Osteoblast (primary cell): ENCODE measurements at places on chromosomes 7 and 10. TPM values are rescaled to one million over a fixed set of nuclear protein-coding genes. Genes with fewer than 3 reads are reported as not detected.

Gene CYP2E1
- 1.5 and 1.8 TPM in 2 replicates for total RNA-seq

Gene AGAP5
- 3.5 and 4.0 TPM in 2 replicates for total RNA-seq

Gene EPHB4
- total RNA-seq: 41.8 and 47.0 TPM in 2 replicates

Gene LIPM
- not detected in 2 replicates for total RNA-seq

Gene ICA1
- total RNA-seq: 1.2 and 2.2 TPM in 2 replicates

Gene LEP
- under 0.01 and 0.36 TPM in 2 replicates for total RNA-seq

Gene GPR146
- total RNA-seq: 3.5 and 5.1 TPM in 2 replicates

Gene FKBP14
- 40.9 and 44.2 TPM in 2 replicates for total RNA-seq

Gene PUS7
- total RNA-seq: 20.0 and 22.4 TPM in 2 replicates

Gene NRAP
- not detected in 2 replicates for total RNA-seq

Gene SRGN
- total RNA-seq: 344 and 474 TPM in 2 replicates

Gene GAD2
- total RNA-seq: not detected in 2 replicates

Gene RTKN2
- total RNA-seq: 7.7 and 8.0 TPM in 2 replicates

Gene OR2A5
- not detected in 2 replicates for total RNA-seq

Gene OR2A42
- under 0.01 TPM in 1 of 2 replicates, not detected in the other for total RNA-seq

Gene FAM25A
- total RNA-seq: not detected in 2 replicates

Gene PPIA
- total RNA-seq: 1,505 and 1,612 TPM in 2 replicates

Gene ORC5
- 22.1 and 25.6 TPM in 2 replicates for total RNA-seq

Gene LIPN
- total RNA-seq: not detected in 2 replicates

Gene TSPAN33
- under 0.01 and 0.36 TPM in 2 replicates for total RNA-seq

Gene SEMA3C
- 388 and 421 TPM in 2 replicates for total RNA-seq

Gene ITGB8
- 30.9 and 35.1 TPM in 2 replicates for total RNA-seq

Gene EFCAB10
- total RNA-seq: under 0.01 TPM in 1 of 2 replicates, not detected in the other

Gene SRI
- 66.3 and 77.1 TPM in 2 replicates for total RNA-seq

Gene NUTM2D
- total RNA-seq: 1.5 and 1.8 TPM in 2 replicates

Gene PTPN20
- total RNA-seq: 8.0 and 9.1 TPM in 2 replicates

Gene ACSM6
- not detected in 2 replicates for total RNA-seq

Gene RADIL
- 0.29 and 1.1 TPM in 2 replicates for total RNA-seq

Gene KNDC1
- total RNA-seq: under 0.01 TPM in 1 of 2 replicates, not detected in the other

Gene PRR15
- 1.1 and 1.2 TPM in 2 replicates for total RNA-seq

Gene IL6
- 37.4 and 52.8 TPM in 2 replicates for total RNA-seq

Gene MMD2
- not detected in 2 replicates for total RNA-seq

Gene NRG3
- total RNA-seq: not detected in 2 replicates

Gene OPN4
- not detected in 2 replicates for total RNA-seq

Gene CC2D2B
- 0.36 and 0.88 TPM in 2 replicates for total RNA-seq

Gene IDI2
- total RNA-seq: not detected in 2 replicates

Gene HACD1
- 26.8 and 30.0 TPM in 2 replicates for total RNA-seq

Gene CTAGE4
- total RNA-seq: 0.36 and 2.4 TPM in 2 replicates

Gene THNSL1
- total RNA-seq: 2.9 and 3.2 TPM in 2 replicates

Gene CNNM1
- total RNA-seq: 0.29 and 0.36 TPM in 2 replicates

Gene ARID5B
- 88.4 and 94.1 TPM in 2 replicates for total RNA-seq

Gene ADAM12
- total RNA-seq: 345 and 361 TPM in 2 replicates

Gene TFR2
- total RNA-seq: under 0.01 and 0.29 TPM in 2 replicates

Gene STEAP1B
- 31.8 and 40.4 TPM in 2 replicates for total RNA-seq

Gene MYH16
- under 0.01 TPM in 1 of 2 replicates, not detected in the other for total RNA-seq

Gene NEURL1
- total RNA-seq: under 0.01 TPM in 1 of 2 replicates, not detected in the other

Gene PGAM1
- 256 and 330 TPM in 2 replicates for total RNA-seq

Gene MRPS24
- total RNA-seq: 69.0 and 93.7 TPM in 2 replicates

Gene ELFN1
- total RNA-seq: 12.7 and 14.1 TPM in 2 replicates

Gene AMZ1
- total RNA-seq: 2.1 and 2.5 TPM in 2 replicates

Gene SPAG6
- total RNA-seq: not detected in 2 replicates

Gene TMED4
- 84.3 and 90.1 TPM in 2 replicates for total RNA-seq

Gene PDK4
- 0.36 and 0.59 TPM in 2 replicates for total RNA-seq

Gene OR2A1
- 0.29 and 0.36 TPM in 2 replicates for total RNA-seq

Gene GBX1
- total RNA-seq: not detected in 2 replicates
